ENCODE measurements at places on chromosomes 7 and 10. TPM values are rescaled to one million over a fixed set of nuclear protein-coding genes. Genes with fewer than 3 reads are reported as not detected.

The GJD4 gene
- total RNA-seq = not detected

The HMX3 gene
- not detected for total RNA-seq

GRCh38 chr7:22194658-22195273, 162.2 kb downstream of the RAPGEF5 start:
- DNase-seq = peak; percentile 32

- no peak for DNase-seq
These were observed 6.3 kb downstream of the LOXL4 start for GRCh38 chr10:98261436-98262277.

The MBL2 gene
- not detected for total RNA-seq

DNA sequence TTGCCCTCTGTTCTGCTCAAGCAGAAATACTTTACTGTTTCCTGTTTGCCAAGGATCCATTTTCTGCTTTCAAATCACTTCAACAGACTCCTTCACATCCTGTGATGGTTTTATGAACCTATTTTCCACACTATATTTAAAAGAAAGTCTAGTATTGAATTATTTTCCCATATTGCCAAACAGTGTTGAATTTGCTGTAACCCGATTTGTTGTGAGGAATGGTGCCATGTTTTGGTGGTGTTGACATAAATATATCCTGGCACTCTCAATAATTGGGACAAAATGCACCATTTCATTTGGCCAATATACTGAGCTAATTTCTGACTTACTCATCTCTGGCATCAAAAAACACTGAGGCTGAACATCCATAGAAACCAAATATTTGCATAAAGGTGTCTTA, 615.4 kb upstream of the SEMA3D start:
- no peak for DNase-seq

- no peak for DNase-seq
These were observed 90.9 kb upstream of the STK17A start for GRCh38 chr7:43491984-43492383.

- no peak for DNase-seq
These were observed 23.3 kb downstream of the ADCY1 start for GRCh38 chr7:45597286-45597984.

DNA sequence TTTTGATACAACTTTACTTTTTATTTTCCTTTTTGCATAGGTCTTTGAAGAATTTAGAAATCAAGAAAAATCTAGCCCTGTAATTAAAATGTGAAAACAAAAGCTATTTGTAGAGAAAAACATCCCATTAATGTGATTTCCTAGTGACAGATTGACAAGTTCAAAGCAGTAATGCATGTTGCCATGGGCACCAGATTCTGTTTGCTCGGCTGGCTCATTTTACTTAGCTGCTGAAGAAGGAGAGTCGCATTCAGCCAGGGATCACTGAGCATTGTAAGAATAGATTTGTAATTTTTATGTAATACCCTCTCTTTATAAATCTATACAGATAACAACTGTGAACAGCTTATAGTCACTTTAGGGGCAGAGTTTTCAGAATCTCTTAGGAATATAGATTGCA, 28.5 kb downstream of the DNAJB9 start:
- DNase-seq = no peak

- no peak for DNase-seq
These were observed 16.1 kb downstream of the OGDH start for GRCh38 chr7:44622342-44623151.
